ENCODE measurements at places on chromosomes 5 and 9.

GRCh38 chr9:10054456-10054855 lies 558.3 kb downstream of the PTPRD start:
- DNase-seq: no peak

- no peak for DNase-seq
These were observed 629.3 kb upstream of the ST8SIA4 start for GRCh38 chr5:101532430-101532829.

GRCh38 chr5:167952278-167952995 lies 339.0 kb upstream of the WWC1 start:
- no peak for DNase-seq

DNA sequence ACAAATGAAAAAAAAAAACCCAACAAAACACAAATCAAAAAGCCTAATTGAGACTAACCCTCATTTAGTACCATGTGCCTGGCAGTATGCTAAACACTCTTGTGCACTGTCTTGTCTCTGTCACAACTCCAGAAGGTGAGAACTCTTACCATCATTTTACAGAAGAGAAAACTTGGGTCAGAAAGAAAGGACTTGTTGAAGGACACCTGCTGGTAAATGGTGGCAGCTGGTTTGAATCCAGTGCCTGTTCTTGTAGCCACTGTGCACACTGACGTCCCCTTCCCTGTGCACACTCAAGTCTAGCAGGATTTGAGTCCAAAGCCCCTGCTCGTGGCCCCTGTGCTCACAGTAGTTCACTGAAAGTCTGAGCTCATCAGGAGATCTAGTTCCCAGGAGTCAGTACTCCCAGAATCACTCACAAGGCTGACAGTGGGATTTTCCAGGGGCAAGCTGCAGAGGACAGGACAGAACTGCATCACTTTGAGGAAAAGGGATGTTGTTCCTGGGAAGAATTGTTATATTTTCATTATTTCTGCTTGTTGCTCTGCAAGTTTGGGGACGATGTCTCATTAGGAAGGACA lies 43.0 kb upstream of the HSD17B4 start:
- DNase-seq: no peak

GRCh38 chr5:39605588-39606575 lies 181.1 kb upstream of the DAB2 start:
- no peak for DNase-seq

GRCh38 chr5:89087551-89088318 lies 204.8 kb upstream of the MEF2C start:
- no peak for DNase-seq

- DNase-seq: no peak
These were observed 30.4 kb downstream of the GARNL3 start for GRCh38 chr9:127295005-127295404.

DNA sequence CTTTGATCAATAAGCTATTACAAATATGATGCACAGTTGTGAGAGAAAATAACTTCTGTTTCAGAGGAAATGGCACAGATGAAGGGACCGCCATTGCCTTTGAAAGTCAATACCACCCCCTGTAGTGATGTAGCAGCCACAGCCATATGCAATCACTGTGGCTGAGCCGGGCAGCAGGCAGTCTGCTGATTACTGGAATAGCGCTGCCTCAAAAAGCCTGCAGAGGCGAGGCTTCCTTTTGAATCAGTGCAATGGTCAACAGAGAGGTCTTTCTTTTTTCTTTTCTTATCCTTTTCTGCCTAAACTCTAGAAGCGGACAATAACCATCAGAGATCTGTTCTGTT lies 265.1 kb upstream of the TAS2R1 start:
- no peak for DNase-seq

DNA sequence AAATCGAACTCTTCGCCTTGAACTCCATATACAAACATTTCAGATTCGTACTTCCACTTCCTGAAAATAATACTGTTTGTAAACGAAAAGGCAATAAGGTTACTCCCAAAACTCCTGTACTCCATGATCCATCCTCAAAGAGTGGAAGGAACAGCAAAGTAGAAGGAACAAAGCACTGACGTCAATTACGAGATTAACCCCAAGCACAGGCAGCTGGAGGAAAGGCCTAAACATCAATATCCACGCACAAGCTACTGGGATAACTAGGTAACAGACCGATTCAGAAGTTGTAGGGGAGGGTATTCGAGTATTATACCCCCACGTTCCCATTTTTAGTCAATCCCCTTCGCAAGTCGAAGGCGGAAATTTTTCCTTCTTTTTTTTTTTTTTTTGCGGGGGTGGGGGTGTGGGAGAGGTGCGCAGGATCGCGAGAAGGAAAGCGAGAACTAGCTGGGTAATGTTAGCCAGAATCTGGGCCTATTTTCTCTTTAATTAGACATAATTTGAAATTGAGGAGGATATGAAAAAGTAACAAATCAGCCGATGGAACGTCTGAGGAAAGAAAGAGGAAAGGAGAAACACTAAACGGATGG lies 909 bp downstream of the AFF4 start:
- DNase-seq: no peak

GRCh38 chr9:129511285-129511900 lies 109.5 kb downstream of the C9orf50 start:
- no peak for DNase-seq

DNA sequence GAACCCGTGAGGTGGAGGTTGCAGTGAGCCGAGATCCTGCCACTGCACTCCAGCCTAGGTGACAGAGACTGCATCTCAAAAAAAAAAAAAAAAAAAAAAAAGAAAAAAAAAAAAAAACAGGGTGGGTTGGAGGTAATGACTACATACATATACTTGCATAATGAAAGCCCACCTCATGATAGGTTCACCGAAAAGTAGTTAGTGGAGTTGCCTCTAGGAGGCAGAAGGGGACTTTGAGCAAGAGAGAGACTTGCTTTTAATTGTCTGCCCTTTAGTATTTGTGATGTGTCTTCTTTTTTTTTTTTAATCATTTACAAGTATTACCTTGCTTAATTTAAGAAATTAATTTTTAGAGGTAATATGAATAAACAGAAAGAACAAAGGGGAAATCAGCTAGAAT lies 99.8 kb downstream of the PPARGC1B start:
- DNase-seq: no peak

- no peak for DNase-seq
These were observed 641.6 kb downstream of the NR2F1-AS1 start for GRCh38 chr5:92939428-92939827.

DNA sequence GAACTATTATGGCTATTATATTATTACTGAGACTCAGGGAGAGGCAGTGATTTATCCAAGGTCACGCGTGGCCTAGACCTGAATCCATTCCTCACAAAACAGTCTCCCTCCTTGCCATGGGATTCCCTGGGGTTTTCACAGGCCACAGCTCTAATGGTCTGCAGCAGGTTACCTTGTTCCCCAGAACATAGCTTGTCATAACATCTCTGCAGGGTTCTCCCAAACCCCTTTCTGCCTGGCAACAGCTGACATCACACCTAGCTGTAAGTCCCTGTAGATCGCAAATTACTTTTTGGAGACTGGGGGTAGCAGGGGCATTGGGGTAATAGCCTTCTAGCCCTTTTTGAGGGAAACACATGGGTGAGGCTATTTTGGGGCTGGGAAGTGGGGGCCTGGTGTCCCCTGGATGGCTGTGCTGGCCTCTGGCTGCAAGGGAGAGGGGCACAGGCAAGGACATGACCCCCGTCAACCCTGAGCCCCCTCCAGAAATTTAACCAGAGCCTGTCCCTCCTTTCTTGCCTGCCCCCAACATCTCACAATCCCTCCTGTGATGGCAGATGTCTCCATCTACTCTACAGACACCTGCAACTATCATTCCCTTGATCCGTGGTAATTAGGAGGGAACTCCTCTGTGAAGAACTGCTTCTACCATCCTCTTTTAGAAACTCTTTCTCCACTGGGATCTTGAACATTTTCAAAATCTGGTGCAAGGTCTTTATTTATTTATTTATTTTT lies 1.3 kb downstream of the CD74 start:
- DNase-seq: peak; percentile 85

- DNase-seq: no peak
These were observed 40.1 kb downstream of the DCAF10 start for GRCh38 chr9:37840560-37841194.

- DNase-seq: no peak
These were observed 39.9 kb downstream of the C9orf153 start for GRCh38 chr9:86219606-86220005.

DNA sequence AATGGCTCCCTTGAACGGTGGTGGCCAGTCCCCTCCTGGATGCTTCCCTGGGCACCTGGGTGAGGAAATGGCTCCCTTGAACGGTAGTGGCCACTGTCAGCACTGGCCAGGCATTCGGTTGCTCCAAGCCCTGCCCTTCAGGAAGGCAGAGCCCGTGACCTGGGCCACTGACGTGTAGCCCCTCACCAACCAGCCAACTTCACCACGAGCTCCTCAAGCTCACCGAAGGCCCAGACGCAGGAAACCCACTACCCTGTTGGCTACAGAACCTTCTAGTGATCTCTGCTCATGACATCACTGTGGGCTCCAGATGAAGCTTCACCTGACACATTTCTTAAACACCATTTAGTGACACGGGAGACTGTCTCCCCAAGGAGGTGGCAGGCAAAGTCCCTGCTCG lies 9.2 kb downstream of the SLC6A3 start:
- DNase-seq: no peak

DNA sequence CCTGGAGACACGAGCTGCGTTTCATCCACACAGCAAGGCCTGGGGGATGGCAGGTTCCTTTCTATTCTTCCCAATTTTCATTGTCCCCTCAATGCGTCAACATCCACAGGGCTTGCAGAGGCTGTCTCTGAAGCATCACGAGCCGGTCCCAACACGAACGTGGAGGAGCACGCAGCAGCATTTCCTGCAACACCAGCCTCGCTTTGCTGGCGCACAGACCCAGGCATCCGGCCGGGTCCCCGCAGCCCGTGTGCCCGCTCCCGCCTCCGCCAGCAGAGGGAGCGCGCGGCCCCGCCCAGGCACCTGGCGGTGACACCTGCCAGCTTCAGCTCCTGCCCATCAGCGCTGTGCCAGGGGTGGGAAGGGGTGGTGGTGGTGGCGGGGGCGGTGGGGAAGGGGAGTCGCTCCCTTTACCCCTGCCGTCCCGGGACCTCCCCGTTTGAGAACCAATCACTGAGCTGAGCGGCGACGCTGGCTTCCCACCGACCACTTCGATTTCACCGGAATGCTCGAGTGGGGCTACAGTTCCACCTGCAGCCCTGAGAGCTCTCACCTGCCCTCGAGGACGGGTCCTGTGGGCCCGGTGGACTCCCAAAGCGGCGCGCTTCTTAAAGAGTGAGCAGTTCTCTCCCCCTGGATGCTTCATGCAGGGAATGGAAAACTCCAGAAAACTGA lies 464.5 kb downstream of the ICE1 start:
- DNase-seq: peak; percentile 71

DNA sequence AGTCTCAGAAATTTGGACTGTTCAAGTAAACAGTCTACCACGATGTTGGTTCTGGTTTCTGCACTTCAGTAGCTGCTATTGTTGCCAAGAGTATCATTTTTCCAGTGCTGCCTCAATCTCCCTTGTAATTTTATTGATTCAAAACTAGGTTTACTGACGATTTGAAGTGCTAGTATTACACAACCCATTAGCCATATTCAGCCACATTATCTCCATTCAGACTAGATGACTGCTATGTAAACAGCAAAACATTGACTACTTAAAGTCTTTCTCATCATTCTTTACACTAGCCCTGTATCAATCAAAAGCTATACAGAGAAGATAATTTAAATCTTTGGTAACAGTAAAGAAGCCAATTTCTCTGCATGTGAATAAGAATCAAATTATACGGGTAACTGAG lies 102.0 kb upstream of the TSLP start:
- DNase-seq: no peak

- DNase-seq: no peak
These were observed 117.3 kb downstream of the TTLL11 start for GRCh38 chr9:121975801-121976277.

DNA sequence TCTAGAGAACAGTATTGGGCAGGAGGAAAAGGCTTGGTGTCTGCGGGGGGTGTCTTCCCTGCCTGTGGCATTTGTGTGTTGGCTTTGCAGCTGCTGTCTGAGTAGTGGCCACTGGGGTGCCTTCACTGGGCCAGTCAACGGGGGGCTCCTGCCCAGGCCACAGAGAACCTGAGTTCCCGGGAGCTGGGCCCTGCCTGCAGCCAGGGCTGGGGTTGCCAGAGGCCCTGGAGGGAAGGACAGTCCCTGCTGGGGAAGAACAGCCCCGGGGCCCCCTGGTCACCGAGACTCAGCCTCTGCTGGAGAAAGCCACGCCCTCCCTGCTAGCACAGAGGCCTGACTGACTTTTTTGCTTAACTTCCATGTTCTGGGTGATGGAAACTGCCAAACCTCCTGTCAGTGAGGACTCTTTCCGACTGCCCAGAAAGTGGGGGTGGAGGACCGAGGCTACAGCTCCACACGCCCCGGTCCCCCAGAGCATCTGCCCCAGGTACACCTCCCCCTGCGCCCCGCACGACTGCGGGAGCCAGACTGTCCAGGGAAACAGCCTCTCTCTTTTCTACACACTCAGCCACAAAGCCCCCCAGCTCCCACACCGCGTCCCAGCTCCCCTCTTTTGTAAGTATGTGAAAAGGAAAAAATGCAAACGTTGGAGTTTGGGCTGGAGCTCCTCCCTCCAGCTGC lies 133.4 kb downstream of the DAB2IP start:
- peak; percentile 31 for DNase-seq

- DNase-seq: peak; percentile 38
These were observed 11.0 kb upstream of the AHRR start for GRCh38 chr5:310516-310915.

DNA sequence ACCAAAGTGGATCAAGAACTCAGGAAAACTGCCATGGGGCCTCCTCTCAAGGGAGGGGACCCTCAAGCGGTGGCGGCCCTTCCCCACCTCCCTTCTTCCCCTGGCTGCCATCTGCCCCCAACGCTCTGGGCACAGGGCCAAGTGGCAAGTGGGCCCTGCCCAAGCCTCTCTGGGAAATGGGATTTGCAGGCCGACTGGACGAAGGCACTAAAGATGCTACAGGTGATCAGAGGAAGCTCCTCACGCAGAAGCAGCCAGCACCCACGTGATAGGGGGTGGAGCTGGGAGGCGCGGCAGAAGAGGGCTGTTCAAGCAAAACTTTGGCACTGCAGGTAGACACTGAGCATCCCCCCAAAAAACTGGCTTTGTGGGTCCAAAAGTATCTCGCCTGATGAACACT lies 52.7 kb upstream of the UBTD2 start:
- no peak for DNase-seq

- peak; percentile 80 for DNase-seq
These were observed 832 bp downstream of the LMBRD2 start for GRCh38 chr5:36150676-36151433.

- DNase-seq: no peak
These were observed 174.2 kb downstream of the OXCT1 start for GRCh38 chr5:41695920-41696582.

GRCh38 chr9:93577975-93578682 lies 1.7 kb downstream of the PHF2 start:
- DNase-seq: peak; percentile 62

GRCh38 chr5:132487841-132488555 lies 2.6 kb downstream of the IRF1 start:
- DNase-seq: peak; percentile 66

GRCh38 chr9:90107040-90107725 lies 502.4 kb downstream of the GADD45G start:
- DNase-seq: no peak

- no peak for DNase-seq
These were observed 102.0 kb upstream of the PTPN3 start for GRCh38 chr9:109600142-109600541.

- DNase-seq: no peak
These were observed 9.1 kb upstream of the C1QTNF2 start for GRCh38 chr5:160379511-160379910.
